ENCODE measurements at places on chromosomes 4 and X.

DNA sequence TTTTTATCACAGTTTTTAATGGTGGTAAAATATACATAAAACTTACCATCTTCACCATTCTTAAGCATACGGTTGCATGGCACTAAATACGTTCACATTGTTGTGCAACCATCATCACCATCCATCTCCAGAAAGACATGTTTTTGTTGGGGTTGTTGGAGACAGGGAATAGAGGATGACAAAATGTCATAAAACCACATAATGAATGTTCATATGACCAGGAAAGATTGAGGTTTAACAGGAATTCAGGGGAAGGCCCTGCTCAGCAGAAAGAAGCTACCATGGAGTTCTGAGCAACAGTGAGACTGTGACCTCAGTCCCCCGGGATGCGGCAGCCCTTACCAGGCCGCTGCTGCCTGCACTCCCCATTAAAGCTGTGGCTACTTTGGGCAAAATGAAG, 63.9 kb upstream of the TRIM2 start:
- DNase-seq, result no peak

GRCh38 chr4:52202251-52202779, 151.2 kb downstream of the SPATA18 start:
- DNase-seq, result no peak

GRCh38 chr4:112312610-112313239, 15.6 kb downstream of the ALPK1 start:
- no peak for DNase-seq

- DNase-seq, result no peak
Measured at GRCh38 chrX:7390441-7390840, 242.5 kb upstream of the PUDP start.

- no peak for DNase-seq
Measured at GRCh38 chr4:2742081-2742822, 13.9 kb downstream of the TNIP2 start.

DNA sequence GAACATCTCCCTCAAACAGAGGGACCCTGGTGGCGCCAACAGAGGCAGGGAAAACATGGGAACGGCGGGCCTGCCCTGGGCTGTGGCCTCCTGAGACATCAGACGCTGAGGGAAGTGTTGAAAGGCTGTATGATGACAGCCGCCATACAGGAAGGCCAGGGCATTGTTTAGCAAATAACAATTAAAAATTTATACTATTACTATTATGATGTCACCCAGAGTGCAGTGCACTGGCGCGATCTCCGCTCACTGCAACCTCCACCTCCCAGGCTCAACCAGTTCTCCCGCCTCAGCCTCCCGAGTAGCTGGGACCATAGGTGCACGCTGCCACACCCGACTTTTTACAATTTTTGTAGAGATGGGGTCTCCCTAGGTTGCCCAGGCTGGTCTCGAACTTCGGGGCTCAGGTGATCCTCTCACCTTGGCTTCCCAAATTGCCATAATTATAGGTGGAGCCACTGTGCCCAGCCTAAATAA, 54.6 kb downstream of the CPZ start:
- no peak for DNase-seq

DNA sequence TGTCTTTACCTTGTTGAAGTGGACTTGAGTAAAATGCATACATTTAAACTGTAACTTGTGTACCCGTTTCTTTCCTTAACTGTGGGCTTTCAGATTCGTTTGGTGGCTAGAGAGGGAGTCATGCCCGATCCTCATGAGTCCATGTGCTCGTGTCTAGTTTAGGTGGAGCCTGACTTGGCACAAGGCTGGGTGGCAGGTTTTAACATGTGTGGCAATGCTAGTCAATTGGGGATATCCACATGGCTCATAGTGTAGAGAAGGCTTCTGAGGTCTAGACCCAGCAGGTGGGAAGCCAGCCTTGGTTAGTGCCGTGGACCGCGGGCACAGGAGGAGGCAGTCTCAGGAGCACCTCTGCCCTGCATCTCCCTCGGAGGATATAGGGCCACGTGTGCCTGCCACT, 48.5 kb upstream of the CLCN4 start:
- DNase-seq, result no peak

- no peak for DNase-seq
Measured at GRCh38 chrX:48785186-48785539, 1.2 kb upstream of the GATA1 start.

DNA sequence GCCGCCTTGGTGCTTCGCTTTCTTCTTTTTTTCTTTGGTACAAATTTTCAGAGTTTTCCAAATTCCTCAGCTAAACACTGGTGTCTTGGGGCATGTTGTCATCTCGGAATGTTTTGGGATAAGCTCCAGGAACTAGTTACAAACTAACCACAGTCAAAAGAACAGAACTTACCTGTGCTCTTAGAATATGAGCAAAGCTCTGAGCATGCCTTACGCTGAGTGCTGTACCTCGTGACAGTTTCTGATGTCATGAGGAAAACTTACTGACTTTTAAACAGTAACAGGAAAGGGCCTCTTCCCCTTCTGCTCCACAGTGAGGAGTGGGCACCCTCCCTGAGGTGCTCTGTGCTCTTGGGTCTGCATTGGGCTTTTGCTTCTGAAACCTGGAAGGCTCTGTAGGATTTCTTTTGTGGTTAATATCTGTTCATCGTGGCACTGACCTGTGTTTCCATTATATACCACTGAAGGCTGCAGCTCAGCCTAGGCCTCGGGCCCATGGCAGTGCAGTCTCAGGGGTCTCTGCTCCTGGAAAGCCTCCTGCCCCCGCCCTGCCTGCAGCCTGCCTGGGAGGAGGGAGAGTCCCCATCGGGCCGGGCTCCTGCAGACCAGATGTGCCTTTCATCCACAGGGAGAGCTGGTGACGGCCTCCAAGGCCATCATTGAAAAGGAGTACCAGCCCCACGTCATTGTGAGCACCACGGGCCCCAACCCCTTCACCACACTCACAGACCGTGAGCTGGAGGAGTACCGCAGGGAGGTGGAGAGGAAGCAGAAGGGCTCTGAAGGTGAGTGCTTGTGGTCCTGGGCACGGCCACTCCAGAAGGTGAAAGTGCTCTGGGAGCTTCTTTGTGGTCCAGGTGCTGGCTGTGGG, 48.7 kb downstream of the NOP14 start:
- DNase-seq, result peak; percentile 44

- DNase-seq, result peak; percentile 29
Measured at GRCh38 chrX:38985375-38985774, 184.1 kb downstream of the MID1IP1 start.

GRCh38 chrX:68498044-68498507, 775 bp upstream of the YIPF6 start:
- no peak for DNase-seq

DNA sequence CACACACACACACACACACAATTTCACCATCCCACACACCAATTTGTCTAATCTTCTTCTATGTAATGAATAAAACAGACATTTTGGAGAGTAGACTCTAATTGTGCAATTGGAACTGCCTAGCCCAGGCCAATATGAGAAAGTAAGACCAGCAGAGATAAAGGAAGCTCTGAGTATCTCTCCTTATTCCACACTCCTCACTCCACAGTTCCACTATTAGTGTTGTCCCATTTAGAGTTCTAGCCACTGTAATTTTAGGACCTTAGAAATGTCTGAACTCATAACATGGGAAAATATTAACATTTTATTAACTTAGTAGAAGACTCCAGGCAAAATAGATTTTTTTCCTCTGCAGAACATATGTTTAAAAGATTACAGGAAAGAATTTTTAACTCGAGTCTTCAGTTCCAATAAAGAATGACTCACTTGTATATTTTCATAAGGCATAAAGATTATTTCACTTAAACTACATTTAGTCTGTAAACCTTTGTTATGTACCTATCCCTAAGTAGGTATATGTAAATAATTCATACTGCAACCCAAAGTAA, 297.6 kb upstream of the INTU start:
- DNase-seq, result no peak

- DNase-seq, result no peak
Measured at GRCh38 chr4:131441004-131441688, 1707.9 kb upstream of the PCDH10 start.

GRCh38 chr4:145484225-145484846, 2.7 kb downstream of the SMAD1 start:
- no peak for DNase-seq

DNA sequence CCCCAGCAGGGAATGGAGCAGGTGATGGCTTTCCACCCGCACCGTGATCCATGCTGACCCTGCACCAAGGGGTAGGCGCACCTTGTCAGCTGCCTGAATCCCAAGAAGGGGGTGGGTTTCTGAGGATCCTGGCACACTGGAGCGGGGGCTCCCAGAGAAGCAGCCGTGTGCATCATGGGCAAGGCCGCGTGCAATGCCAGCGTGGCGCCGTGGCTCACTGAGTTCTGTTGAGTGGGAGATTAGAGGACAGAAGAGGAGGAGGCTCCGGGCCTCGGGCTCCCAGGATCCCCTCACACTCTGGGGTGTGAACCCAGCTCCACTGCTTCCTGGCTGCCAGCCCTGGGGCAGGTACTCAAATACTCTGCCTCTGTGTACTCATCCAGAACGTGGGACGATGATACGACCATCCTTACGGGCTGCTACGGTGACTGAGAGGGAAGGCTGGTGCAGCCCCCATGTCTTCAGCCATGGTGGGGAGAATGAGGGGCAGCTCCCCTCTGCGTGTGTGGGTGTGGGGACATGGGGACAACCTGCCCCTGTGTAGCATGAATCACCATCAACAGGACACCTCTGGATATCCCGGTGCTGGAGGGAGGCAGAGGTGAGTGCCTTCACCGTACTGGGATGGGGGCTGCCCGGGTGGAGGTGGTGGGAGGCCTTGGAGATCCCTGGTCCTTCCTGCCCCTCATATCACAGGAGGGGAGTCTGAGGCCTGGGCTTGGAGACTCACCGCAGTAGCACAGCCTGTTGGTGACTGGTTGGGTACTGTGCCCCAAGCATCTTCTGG, 52.6 kb downstream of the CPZ start:
- no peak for DNase-seq

- DNase-seq, result no peak
Measured at GRCh38 chr4:41076481-41076880, 137.9 kb downstream of the APBB2 start.

GRCh38 chrX:44344194-44344593, 722 bp upstream of the EFHC2 start:
- DNase-seq, result peak; percentile 24

DNA sequence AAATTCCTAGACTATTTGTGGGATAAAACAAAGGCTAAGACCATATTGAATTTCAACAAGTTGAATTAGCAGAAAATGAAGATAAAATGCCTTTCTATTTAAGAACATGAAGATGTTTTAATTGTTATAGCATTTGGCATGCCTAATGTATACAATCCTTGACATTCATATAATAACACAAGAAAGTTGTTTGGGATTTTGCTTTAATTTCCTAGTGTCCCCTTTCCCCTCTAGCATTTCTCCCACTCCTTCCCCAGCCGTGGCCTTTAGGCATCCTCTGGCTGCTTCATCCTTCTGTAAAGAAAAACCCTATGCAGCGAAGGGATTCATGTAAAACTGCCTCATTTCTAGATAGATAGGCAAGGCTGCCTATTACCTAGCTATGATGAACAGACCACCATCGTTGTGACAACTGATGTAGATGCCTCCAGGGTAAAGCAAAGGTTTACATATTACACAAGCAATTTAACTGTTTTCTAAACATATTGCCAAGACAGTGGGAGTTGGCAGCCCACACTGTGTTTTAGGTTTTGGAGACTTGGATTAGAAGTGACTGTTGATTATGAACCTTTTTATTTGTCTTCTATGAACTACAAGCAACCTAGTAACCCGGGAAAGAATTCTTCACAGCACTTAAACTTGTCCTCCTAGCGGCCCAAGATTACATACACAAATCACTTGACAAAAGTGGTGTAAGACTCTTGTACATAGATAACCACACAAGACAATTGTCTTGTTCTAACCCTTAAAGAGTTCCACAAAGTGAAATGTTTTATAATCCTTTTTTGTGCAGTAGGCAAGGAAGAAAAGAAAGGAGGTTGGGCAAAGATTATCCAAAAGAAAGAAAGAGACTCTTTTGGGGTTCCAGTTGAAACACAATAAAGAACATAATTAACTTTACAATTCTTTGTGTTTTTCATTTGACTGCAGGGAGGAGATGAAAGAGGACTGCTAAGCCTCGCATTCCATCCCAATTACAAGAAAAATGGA, 59.9 kb downstream of the HHIP start:
- DNase-seq, result no peak

DNA sequence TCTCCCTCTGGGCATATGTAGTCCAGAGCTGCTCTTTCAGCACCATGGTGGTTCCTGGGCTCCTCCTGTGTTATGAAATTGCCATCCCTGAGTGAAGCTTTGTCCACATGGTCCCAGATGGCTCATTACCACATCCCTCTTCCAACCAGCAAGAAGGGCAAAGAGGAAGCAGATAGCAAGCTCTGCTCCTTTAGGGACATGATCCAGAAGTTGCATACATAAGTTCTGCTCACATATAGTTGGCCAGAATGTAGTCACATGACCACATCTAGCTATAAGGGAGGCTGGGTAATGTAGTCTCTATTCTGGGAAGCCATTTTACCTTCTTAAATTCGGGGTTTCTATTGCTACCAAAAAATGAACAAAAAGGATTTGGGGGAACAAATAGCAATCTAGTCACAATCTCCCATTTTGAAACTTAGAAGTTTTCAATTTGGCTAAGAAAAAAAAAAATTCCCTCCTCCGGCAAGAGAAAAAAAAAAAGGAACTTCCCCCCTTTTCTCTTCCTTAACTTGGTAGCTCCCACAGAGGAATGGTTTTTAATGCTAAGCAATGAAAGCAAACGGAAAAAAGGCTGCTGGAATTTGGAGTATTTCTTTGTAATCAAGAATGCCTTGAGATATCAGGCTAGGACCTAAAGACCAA, 88.2 kb upstream of the USP9X start:
- peak; percentile 55 for DNase-seq

DNA sequence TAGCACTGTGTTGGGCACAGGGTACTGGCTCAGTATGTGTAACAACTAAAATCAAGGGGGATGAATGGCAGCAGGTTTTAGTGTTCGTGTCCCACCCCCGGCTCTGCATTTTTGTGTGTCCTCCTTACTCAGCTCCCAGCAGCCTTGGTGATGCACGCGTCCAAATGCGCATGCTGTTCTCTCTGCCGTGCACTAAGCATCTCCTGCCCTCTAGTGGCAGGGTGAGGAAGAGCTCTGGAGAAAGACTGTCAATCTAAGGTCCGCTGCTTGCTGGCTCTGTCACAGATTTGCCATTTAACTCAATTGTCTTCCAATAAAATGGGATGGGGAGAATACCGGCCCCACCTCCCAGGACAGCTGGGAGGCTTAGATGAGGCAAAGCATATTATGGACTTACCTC, 61.4 kb downstream of the WFS1 start:
- DNase-seq, result peak; percentile 63

GRCh38 chrX:4963432-4963831, 1250.0 kb upstream of the PRKX start:
- DNase-seq, result no peak

DNA sequence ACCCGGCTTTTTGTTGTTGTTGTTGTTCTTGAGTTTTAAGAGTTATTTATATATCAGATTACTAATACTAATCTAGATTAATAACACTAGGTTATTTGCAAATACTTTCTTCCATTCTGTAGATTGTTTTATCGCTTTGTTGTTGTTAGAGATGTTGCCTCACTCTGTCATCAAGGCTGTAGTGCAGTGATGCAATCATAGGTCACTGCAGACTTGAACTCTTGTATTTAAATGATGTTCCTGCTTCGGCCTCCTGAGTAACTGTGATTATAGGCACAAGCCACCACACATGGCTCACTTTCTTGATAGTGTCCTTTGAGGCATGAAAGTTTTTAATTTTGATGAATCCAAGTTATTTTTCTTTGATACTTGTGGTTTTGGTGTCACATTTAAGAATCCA, 129.0 kb downstream of the VSIG4 start:
- no peak for DNase-seq
